CD4-positive, alpha-beta T cell treated with Interleukin-6 at 100 ng/mL for 8 hours (primary cell): ENCODE measurements at places on chromosomes 13 and 19.
A peak's percentile ranks its signal among the peaks of the same experiment; 100 is the strongest.

DNA sequence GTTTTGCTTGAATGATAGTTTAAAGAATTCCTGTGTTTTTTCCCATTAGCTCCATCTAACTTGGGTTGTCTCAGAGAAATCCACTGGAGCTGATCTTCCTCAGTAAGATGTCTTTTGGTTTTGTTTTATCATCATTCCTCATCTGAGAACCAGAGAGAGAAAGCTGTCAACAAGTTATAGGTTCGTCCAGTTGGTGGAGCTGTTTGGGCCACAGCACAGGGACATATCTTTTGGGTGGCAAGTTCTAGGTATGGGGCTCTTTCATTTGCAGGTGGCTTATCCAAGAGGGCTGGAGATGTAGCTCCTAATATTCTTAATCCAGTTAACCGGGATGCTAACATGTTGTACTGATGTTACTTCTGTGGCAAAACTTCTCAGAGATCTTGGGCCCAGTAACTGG, 174.2 kb downstream of the KCNRG start:
- no peak for DNase-seq

GRCh38 chr13:99335603-99336002, 28.4 kb upstream of the GPR183 start:
- DNase-seq = no peak

DNA sequence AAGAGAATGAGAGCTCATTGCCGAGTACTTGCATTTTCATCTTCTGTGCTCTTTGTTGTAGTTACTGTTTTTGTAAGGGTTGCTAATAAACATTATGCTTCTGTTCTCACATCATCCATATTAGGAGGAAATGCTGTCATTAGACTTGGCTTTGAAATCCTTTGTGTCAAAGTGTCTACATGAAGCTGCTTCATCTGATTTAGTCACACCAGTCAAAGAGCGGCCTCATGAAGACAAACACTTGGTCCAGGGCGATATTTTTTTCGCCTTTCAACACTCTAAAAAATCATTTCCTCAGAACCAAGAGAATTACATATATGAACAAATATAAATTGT, 105.0 kb downstream of the SPRY2 start:
- no peak for DNase-seq

DNA sequence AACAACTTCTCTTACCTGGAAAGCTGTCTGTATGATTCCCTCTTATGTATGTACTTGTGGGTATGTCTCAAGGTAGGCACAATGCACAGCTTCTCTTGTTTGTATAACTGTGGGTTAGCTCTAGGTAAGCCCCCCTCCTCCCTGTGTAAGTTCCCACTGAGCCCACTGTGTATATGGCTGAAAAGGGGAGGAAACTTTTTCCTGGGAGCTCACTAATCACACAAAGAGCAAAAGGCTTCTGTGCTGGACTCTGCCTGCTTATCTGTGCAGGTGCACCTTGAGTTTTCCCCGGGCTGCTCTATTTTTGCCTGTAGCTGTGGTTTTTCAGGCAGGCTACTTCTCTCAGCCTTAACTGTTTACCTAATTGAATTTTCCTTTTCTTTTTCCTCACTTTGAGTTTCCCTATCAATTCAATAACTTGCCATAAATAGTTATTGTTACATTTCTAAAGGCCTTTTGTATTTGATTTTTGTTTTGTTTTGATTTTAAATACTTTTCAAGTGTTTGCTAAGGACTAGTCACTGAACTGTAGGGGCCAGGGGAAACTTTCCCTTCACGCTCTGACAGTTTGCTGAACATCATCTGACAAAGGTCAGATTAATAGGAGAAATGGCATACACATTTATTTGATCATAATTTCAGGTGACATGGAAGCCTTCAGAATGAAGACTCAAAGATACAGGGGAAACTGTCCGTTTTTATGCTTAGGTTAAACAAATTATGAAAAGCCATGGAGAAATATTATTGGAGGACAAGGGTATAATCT, 423.5 kb upstream of the ATXN8OS start:
- DNase-seq = no peak

- DNase-seq = peak; percentile 89
Observed at GRCh38 chr19:6772028-6772865, at the start of gene VAV1. Gene VAV1 (plus strand): TSS chr19:6772708. CDS start chr19:6772808, 100 bp downstream.

- DNase-seq = no peak
Observed at GRCh38 chr19:35310811-35311465, 18.0 kb upstream of the CD22 start.

DNA sequence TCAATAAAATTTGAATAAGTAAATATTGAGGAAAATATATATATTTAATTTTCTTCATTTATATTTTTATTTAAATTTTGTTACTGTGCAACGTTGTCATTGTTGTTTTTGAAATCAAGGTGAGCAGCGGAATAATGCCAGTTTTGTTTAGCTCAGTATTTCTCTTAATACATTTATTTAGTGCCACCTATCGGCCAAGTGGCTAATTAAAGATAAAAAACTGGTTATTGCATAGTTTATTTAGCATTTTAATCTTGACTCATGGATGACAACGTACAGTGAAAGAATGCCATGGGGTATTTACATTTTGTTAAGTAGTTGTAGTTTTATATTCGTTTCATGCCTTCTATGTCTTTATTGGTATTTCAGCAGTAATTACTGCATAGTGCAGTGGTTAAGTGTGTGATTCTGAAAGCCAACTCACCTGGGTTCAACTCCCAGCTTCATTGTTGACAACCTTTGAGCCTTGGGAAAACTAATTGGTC, 265.9 kb downstream of the MYO16 start:
- DNase-seq = peak; percentile 13

- DNase-seq = no peak
Observed at GRCh38 chr13:107743100-107743499, 472.2 kb downstream of the LIG4 start.

DNA sequence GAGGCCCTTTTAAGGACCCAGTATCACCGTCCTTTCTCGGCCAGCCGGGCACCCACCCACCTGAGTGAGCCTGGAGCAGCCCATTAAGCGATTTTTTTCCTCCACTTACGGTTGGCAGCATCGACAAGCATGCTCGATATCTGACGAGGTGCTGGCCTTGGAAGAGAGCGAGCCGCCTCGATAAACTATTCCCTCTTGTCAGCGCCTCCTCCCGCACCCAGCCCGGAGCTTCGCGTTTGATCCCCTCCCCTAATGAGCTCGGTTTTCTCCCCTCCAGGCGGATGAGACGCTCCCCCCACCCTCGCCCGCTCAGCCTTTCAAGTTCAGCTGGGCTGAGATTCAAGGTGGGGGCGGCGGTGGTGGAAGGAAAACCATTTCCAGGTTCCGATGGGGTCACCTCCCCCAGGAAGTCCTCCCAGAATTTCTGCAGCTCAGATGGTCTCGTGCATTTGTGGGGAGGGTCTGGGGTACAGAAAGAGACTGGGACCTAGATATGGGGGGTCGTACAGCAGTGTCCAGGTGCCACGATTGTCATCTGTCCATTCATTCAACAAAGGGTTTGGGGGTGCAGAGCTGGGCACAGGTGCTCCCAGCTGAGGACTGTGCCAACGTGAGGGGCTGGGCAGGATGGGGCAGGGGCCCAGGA, 18.9 kb upstream of the ONECUT3 start:
- DNase-seq = no peak

DNA sequence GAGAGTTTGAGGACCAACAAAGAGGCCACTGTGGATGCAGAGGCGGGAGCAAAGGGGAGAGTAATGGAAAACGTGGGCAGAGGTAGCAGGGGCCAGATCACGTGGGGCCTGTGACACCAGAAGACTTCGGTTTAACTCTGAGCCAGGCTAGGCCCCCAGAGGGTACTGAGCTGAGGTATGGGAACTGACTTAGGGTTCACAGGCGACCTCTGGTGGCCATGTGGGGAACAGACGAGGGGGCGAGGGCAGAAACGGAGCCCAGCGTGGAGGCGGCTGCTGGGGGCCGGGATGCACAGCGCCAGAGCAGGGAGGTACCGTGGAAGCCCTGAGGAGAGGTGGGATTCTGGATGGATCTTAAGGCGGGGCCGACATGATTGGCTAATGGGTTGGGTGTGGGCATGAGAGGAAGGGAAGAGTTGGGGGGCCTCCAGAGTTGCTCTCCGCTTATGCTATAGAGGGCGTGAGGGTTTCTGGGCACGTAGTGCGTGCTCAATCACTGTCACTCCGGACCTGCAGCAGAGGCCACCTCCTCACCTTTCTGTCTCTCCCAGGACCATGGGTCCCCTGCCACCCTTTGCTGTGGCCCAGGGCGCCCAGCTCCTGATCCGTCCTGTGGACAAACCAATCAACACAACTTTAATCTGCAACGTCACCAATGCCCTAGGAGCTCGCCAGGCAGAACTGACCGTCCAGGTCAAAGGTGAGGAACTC, 13.7 kb downstream of the PVR start:
- peak; percentile 42 for DNase-seq

DNA sequence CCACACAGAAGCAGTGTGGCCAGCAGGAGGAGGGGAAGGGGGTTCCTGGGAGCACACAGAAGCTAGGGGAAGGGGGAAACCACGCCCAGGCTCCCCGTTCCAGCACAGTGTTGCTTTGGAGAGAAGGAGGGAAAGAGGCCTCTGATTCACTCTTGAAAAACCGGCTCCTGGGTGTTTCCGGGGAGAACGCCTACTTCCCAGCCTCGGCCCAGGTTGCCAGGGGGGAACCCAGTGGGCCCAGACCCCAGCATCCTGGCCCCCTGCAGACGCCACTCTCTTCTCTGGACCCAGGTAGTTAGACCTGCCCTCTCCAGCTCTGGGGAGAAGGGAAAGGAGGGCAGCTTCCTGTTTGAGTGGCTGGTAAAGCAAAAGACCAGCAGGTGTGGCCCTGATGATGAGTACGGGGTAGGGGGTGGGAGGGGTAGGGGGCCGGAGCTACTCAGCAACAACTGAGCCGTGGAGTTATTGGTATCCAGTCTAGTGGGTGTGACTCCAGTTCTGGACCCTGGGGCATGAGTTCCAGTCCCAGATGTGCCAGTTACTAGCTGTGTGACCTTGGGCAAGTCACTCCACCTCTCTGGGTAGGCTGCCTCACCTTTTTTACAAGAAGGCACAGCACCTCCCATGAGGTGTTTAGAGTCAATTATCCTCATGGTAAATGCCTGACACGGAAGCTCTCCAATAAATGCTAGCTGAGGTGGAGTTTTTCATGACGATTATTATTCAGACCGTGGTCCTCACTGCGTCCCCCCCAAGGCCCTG, 836 bp downstream of the GIPC1 start:
- no peak for DNase-seq

DNA sequence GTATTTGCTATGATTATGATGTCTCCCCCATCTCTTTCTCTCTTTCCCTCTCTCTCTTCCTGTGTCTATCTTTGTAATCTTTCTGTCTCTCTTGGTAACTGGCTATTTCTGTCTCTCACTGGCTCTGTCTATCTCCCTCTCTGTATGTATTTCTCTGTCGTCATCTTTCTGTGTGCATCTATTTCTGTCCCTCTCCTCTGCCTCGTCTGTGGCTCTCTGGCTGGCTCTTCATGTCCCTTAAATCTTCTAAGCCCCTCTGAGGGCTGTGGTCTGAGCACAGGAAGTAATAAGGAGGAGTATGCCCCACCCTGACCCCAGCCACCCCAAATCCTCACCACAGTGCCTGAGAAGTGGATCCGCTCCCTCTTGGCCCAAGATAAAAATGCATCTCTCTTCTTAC, 104.4 kb downstream of the DNAJC15 start:
- DNase-seq = no peak

DNA sequence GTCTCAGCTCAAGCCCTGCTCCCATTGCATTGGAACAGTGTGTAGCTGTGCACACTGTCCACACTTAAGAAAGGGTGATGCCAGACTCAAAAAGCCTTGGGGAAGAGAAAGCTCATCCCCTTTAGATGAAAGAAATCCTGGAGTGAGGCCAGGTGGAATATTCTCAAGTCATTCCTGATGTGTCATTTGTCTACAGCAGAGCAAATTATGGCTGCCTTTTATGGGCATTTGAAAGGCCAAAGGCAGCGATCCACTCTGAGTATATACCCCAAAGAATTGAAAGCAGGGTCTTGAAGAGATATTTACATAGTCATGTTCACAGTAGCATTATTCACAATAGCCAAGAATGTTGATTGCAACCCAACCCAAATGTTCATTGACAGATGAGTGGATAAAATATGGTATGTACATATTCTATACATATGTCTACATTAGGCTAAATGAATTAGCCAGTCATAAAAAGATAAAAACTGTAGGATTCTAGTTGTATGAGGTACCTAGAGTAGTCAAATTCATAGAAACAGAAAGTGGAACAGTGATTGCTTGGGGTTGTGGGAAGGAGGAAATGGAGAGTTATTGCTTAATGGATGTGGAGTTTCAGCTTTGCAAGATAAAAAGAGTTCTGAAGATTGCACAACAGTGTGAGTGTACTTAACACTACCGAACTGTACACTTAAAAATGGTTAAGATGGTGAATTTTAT, 214.9 kb downstream of the KCNRG start:
- no peak for DNase-seq

- DNase-seq = no peak
Observed at GRCh38 chr13:44464471-44464870, 90.8 kb downstream of the SERP2 start.

GRCh38 chr19:9839415-9839814, 4.3 kb downstream of the PIN1 start:
- DNase-seq = no peak

- no peak for DNase-seq
Observed at GRCh38 chr19:43560687-43561086, 14.6 kb downstream of the XRCC1 start.

GRCh38 chr13:30268673-30269072, 38.7 kb downstream of the KATNAL1 start:
- DNase-seq = no peak

GRCh38 chr19:32201636-32202051, 143.8 kb upstream of the ZNF507 start:
- DNase-seq = no peak

DNA sequence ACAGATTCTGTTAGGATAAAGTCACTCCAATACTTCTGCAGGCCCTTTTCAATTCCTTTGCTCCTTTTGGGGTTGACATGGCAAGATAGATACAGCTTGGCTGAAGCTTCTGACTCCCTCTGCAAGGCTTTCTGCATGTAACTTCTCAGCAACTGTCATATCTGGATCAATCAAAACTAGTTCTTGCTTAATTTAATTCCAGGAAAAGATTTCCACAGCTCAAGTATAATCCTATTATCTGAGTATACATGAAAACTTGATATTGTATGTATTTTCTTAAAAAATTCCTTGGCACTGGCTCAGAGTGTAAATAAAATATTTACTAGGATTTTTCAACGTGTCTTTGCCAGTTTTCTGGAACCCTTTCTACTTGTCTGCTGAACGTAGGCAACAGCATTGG, 109.6 kb downstream of the STARD13 start:
- no peak for DNase-seq

- DNase-seq = no peak
Observed at GRCh38 chr13:84843368-84843767, 955.9 kb downstream of the SLITRK6 start.

DNA sequence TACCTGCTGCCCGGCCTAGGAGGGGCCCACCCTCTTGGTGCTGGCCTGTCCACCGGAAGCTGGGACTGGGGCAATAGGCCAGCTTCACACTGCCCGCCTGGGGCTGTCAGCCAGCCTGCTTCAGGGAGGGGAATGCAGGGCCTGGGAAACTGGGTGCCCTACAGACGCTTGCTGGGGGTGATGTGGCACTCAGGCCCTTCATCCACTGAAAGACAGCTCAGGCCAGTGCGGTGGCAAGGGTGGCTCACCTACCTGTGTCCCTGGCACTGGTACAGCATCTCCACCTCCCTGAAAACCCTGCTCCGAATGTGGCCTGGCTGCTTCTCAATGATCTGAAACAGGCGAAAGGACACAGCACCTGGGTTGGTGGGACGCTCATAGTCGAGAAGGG, 7.8 kb downstream of the MKNK2 start:
- no peak for DNase-seq

- DNase-seq = peak; percentile 64
Observed at GRCh38 chr19:31340042-31341025, 8.9 kb downstream of the TSHZ3 start.
